ENCODE measurements at places on chromosomes 11 and 22.

DNA sequence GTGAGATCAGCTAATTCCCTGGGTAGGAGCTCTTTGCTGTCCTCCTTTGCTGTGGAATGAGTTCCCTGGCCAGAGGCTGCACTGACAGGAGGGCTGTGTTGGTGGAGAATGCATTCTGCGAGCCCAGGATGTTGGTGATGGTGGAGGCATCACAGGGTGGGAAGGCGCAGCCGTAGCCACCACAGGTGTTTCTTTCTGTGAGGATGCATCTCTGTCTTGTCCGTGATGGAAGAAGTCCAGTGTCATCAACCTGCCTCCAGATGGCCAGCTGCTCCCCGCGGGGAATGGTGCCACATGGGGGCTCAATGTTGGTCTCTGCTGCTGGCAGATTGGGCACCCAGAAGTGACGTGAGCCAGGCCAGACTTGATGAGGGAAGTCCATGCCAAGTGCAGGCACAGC lies 972.1 kb downstream of the TBC1D22A start:
- no peak for DNase-seq

DNA sequence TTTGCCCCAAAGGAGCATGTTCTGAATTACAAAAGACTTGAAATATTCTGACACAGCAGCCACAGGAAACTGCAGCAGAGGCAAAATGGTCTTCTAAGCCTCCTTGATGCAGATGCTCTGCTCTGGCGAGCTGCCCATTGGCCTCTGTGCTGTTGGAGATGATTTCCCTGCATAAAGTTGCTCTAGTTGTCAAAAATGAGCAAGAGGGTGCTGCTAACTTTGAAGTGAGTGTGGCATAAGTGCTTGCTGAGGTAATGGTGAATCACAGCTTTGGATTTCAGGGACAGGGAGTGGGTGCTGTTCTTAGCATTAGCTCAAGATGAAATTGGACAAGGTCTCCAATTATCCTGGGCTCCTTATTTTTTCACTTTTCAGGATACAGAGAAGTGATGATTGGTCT lies 435.4 kb downstream of the TMEM135 start:
- DNase-seq: peak; percentile 82

DNA sequence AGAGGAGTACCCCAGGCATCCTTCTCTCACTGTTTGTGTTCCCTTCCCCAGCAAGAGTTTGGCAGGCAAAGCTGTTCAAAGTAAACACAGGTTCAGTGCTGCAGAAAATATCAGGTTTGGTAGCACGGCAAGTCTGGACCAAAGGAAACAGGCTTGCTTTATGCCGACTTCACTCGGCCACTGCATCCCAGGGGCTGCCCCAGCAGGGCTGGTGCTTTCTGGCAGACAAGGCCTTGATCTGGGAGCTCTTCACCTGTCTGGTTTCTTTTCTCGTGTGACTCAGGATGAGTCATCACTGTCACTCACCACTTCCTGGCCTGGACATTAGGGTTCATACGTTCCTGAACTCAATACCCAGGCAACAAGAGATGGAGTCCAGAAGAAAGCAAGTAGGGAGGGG lies 52.6 kb upstream of the NAV2 start:
- DNase-seq: no peak

DNA sequence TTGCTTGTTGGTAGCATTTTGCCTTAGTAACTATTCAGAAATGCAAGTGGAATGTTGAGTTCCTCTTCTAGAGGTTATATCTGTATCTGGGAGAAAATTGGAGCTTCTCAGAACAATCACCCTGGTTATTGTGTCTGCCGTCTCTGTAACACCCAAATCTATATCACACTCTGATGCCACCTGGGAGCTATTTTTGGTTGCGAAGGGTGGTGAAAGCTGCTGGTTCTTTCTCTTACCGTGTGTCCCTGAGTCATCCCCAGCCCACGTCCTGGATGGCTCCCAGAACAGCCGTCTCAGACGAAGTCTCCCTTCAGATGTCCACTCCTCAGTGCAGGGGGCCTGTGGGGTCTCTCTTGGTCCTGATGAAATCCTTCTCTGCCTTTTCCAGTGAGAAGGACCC lies 83.5 kb downstream of the C22orf31 start:
- DNase-seq: no peak

- peak; percentile 51 for DNase-seq
Measured at GRCh38 chr11:19988598-19988997, 171.7 kb downstream of the DBX1 start.

- no peak for DNase-seq
Measured at GRCh38 chr22:37972527-37972926, 11.8 kb downstream of the SOX10 start.

GRCh38 chr11:34600339-34601084 lies 20.4 kb upstream of the EHF start:
- no peak for DNase-seq

DNA sequence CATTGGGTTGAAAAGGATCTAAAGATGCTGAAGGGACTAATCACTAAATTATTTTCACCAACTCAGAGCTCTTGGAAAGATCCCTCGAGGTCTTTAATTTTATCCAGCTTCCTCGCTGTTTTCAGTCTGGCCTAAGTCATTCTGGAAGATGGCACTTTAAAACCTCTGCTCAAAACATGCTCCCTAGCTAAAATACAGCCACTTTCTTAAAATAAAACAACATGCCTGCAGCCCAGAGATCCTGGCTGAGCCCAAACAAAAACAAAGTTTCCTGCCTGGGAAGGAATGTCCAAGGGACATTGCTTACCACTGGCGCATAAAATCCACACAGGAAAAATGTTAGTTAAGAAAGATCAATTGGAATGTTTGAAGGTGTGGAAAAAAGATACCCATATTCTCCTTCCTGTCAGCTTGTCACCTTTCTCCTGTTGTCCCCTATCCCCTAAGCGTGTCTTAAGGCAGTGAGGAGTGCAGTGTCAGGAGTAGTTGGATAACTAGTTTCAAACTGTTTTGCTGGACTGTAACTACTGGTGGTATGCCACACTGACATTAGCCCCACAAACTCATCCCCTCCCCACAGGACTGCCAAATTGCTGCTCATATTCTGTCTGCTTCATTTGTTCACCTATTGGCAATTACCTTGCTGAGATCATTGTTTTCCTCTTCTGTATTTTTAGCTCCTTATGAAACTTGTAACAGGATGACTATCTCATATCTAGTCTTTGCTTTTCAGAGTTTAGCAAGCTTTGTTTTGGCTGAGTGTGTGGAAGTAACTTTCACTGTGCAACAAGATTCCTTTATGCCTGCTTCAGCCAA lies 108.3 kb upstream of the SESN3 start:
- DNase-seq: no peak

DNA sequence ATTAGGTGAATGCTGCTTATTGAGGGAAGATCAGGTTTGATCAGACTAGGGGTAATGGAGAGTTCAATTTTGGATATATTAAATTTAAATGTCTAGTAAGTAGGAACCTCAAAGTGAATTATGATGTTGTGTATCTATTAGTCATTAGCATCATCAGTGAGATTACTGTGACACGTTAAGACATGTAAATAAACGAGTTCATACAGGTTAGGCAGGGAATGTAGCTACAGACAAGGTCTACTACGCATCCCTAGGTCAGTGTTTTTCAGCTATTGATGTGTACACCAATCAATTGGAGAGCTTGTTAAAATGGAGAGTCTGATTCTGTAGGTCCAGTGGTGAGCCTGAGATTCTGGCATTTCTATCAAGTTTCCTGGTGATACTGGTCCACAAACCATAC lies 120.1 kb upstream of the LRRC4C start:
- no peak for DNase-seq

- DNase-seq: no peak
Measured at GRCh38 chr11:67283481-67283963, 5.6 kb upstream of the ANKRD13D start.

- no peak for DNase-seq
Measured at GRCh38 chr11:100584201-100584985, 102.7 kb upstream of the ARHGAP42 start.

DNA sequence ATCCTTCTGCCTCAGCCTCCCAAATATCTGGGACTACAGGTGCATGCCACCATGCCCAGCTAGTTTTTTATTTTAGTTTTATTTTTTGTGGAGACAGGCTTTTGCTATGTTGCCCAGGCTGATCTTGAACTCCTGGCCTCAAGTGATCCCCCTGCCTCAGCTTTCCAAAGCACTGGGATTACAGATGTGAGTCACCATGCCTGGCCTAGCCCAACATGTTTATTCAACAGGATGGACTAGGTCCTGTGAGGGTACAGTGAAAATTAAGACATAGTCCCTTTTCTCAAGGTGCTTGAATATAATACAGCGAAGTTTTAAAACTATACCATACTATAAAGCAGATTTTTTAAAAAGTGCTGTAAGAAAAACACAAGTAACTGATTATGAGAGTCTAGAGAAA lies 45.2 kb upstream of the EED start:
- no peak for DNase-seq

- DNase-seq: no peak
Measured at GRCh38 chr11:109120341-109120740, 301.6 kb upstream of the C11orf87 start.

- no peak for DNase-seq
Measured at GRCh38 chr22:38997518-38997917, 15.4 kb downstream of the APOBEC3B start.

- DNase-seq: no peak
Measured at GRCh38 chr22:48310740-48311139, 1516.9 kb downstream of the BRD1 start.

- DNase-seq: no peak
Measured at GRCh38 chr22:42814215-42814614, 42.9 kb downstream of the ARFGAP3 start.

- DNase-seq: no peak
Measured at GRCh38 chr11:14058061-14058460, 95.5 kb downstream of the SPON1 start.

DNA sequence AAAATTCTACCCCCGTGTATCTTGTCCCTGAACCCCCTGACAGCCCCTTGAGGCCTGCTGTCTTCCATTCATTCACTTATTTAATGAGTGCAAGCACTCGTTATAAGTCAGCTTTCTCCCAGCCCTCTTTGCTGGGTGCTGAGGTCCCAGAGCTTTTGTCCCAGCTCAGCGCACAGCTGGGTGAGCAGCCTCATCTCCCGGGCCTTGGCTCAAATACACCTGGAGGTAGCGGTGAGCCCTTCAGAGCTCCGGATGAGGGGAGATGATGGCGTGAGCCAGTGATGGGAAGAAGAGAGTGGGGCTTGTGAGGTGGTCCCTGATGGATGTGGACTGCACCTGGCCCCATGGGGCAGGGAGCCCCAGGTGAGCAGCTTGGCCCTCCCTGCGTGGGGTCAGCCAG lies 18.1 kb upstream of the ARHGAP8 start:
- DNase-seq: no peak

DNA sequence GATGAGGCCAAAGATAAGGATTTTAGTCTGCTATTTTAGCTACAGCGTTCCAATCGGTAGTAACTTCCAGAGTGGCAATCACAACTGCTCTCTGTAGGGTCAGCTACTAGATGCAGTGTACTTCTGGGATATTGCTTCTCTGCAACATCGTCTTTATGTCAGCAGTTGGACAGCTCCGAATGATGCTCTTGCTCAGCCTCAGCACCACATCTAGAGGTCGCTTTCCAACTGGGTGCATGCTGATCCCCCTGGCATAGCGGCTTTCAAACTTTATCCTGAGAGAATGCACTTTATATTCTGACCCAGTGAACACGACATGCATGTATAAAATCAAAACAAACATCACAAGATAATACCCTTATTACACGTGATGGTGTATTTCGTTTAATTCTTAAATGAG lies 219.6 kb downstream of the C11orf87 start:
- peak; percentile 24 for DNase-seq

- no peak for DNase-seq
Measured at GRCh38 chr11:75585293-75585670, 23.2 kb downstream of the SERPINH1 start.

DNA sequence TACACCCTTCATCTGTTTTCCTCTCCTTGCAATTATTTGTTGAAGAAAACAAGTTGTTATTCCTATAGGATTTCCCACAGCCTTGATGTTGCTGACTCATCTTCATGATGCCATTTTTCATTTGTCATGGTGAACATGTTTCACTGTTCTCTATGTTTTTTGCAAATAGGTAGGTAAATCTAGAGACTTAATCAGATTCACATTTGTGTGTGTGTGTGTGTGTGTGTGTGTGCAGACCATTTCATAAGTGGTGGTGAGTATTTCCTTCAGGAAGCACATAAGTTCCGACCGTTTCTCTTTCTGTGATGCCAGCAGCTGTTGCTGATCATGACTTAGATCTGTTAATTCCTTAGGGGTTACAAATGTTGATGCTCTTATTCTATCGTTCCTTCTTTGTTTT lies 80.3 kb upstream of the IZUMO1R start:
- DNase-seq: no peak

- no peak for DNase-seq
Measured at GRCh38 chr11:8017071-8017470, 29.9 kb downstream of the EIF3F start.

GRCh38 chr11:44542372-44542771 lies 23.1 kb upstream of the CD82 start:
- no peak for DNase-seq

DNA sequence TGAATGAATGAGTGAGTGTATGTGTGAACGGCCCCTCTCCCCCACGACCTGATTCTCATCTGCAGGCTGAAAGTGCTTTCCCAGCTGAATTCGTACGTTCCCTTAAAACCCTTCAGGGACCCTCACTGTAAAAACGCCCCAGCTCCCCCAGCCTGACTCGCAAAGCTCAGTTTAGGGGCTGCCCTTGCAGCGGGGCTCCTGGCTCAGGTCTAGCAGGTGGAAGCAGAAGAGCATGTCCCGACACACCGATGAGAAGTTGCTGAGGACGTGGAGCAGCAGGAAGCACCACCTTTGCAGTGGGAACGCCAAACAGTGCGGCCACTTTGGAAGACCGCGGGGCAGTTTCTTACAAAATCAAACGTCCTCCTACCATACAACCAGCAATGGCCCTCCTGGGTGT lies 3.6 kb upstream of the MRPL23 start:
- DNase-seq: no peak

- DNase-seq: no peak
Measured at GRCh38 chr11:73428227-73428626, 52.0 kb downstream of the RELT start.
